ENCODE measurements at places on chromosomes 3 and 15.

DNA sequence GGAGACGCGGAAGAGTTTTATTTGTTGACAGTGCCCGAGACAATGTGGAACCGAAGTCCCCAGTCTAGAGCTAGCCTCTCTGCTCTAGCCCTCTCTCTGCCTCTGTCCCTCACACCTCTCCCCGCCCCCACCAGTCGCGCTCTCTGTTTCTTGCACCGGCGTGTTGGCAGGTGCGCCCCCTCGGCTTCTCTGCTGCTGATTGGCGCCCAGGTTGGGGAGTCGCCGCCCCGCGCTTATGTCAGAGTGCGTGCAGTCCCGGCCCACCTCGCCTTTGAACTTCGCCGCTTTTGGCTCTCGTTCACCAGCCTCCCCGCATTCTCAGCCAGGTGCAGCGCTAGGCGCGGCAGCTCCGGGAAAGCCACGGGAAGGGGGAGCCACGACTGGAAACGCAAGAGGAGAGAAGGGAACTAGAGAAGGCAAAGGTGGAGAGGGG is at the start of gene SOX14:
TSS of gene SOX14 (plus strand) at position 315 of the 433 bp plus-strand sequence. CDS start 470 bp downstream, outside the sequence.
- DNase-seq: no peak

- no peak for DNase-seq
These were observed 58.7 kb upstream of the TIPARP start for GRCh38 chr3:156615592-156616173.

DNA sequence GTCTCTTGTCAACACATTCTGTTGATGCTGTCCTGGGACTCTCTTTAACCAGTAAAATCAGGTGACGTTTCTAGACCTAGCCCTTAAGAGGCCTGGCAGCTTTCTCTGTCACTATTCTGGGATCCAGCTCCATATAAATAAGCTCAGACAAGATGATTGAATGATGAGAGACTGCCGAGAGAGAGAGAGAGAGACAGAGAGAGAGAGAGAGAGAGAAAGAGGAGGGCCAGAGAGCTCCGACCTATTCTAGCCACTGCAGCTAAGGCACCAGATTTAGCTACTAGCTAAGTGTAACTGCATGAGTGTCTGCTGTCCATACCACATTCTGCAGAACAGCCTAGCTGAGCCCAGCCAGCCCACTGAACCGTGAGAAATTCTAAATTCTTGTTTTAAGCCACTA is 36.1 kb upstream of the CTXND1 start:
- DNase-seq: no peak

DNA sequence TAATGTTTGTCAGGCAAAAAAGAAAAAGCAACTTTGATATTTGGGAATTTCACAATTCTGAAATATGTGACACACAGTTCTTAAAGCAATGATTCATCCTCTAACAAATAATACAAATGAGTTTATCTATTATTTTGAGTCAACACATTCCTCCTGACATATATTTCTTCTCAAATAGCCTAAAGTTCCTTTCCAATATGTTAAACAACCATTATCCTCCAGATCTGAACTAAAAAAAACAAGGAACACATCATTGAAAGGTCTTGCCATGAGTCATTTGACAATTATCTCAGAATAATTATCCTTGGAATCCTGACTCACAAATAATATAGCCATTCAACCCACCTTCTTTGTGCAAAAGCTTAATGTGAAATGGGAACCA is 208.7 kb upstream of the CDIN1 start:
- DNase-seq: peak; percentile 65

DNA sequence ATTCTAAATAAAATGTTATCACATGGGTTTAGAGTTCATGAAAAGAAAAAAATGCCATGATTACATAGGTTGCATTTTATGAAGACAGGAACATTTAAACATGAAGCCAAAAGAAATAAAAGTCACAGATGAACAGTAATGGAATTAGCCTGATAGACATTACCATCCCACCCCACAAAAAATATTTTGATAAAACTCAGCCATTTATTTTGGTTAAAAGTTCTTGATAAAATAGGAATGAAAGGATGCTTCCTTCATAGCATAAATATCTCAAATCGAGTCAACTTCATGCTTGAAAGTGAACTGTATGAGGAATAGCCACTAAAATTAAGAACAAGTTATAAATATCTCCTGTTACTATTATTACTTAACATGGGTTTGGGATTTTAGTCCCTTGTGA is 101.9 kb upstream of the TMC3 start:
- DNase-seq: no peak

DNA sequence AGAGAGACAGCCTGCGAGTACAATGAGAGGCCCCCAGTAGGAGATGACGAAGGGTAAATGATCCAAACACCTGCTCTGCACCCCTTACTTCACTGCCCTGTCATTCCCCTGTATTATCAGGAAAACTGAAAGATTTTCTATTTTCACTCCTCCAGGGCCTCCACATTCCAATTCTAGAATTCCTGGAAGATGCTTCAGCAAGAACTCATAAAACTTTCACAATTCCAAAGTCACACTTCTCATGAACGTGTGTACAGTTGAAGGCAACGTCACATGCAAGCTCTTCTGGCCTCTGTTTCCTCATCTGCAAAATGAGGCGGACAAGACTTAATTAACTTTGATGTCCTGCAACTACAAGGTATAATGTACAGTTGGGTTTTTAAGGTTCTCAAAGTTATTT is 62.8 kb upstream of the SPATA12 start:
- no peak for DNase-seq

DNA sequence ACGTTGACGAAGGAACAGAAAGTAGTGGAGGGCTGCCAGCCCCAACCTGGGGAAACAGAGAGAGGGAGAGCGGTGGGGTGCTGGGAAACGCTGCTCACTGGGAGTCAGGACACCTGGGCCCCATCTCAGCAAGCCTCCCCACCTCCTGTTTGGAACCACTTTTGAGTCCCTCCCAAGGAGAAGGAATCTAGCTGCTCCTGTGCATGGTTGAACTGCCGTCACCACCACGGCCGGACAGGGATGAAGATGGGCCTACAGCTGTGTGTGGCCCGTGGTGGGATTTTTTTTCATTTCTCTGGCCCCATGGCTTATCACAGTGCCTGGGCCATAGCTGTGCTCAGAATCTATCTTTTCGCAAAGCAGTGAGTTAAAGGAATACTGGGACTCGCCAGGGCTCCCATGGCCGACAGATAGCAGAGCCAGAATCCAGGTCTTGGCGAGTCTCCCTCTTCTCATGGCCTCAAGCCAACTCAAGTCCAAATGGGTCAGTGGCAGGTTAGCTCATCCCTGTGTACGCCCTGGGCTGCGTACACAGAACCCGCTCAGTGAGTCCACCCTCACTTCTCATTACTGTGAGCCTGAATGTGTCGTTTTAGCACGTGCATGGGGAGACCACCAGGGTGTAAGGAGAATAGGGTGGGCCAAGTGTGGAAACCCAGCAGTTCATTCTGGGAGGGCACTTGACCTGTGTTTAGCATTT is 271.2 kb downstream of the FAM43A start:
- no peak for DNase-seq

GRCh38 chr3:21624524-21624923 is 126.5 kb downstream of the ZNF385D start:
- DNase-seq: no peak

DNA sequence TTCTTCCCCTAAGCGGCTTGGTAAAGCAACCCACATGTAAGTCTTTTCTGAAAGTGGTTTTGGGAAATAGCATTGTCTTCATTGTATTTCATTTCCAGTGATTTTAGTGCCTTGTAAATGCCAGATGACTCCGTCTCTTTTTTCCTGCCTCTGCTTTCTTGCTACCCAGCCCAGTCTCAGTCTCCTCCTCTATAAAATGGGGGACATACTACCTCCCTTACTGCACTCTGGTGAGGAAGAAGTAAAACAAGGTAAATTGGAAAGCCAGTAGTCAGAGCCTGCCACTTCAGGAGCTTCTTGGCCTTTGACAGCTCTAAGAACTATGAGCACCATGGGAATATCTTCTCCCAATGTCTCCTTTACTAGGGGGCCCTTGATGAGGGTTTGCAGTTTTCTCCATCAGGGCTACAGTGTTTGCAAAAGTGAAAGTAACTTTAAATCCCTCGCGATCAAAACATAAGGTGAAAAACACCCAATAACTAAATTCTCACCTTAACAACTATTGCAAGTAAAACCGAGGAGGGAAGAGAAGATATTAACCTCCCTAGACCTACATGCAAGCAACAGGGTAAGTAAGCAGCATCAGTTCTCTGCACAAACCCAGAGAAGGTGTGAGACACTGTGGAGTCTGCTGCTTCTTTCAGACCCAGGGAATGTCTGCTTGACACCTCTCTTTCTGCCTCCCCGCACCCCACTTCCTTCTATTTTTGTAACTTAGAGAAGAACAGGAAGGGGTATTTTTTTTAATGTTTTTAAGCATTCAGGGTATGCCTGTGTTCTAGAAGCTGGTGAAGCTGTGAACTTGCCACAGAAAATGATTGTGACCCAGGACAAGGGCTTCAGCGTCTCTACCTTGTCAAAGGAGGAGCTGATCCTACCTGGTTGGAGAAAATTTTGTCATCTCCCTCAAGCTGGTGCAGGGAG is 159.1 kb upstream of the EOMES start:
- DNase-seq: no peak

DNA sequence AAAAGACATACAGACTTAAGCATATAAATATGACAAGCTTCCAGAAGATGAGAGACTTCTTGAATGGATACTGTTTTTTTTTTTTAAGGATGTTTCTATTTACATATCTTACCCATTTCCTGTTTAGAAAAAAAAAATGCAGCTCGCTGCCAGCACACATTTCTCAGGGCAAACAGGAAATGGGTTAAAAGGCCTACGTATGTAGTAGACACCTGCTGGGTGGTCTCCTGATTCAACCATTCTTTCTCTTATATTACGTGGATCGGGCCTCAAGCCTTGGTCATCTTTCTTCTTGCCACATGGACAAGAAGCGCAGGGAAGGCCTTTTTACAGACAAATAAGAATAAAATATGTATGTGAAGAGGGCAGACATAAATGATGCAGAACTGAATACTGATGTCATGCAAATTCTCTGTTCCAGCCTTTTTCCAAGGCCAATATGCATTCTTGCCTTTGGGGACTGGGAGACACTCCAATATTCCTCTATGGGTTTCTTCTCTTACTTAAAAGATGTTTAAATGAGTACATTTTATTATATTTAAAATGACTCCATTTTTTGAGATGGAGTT is 35.0 kb upstream of the TJP1 start:
- DNase-seq: peak; percentile 85

DNA sequence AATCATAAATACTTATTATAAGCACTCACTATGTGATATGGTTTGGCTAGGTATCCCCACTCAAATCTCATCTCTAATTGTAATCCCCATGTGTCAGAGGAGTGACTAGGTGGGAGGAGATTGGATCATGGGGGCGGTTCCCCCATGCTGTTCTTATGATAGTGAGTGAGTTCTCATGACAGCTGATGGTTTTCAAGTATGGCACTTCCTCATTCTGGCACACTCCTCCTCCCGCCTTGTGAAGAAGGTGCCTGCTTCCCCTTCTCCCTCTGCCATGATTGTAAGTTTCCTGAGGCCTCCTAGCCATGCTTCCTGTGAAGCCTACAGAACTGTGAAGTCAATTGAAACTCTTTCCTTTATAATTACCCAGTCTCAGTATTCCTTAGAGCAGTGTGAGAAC is 53.3 kb upstream of the CHMP2B start:
- DNase-seq: no peak

- no peak for DNase-seq
These were observed 48.0 kb upstream of the TNIK start for GRCh38 chr3:171508206-171508605.

All from SJSA1 (cell line).